NCI-H187 (cell line): ENCODE measurements at places on chromosomes 2 and 18.

DNA sequence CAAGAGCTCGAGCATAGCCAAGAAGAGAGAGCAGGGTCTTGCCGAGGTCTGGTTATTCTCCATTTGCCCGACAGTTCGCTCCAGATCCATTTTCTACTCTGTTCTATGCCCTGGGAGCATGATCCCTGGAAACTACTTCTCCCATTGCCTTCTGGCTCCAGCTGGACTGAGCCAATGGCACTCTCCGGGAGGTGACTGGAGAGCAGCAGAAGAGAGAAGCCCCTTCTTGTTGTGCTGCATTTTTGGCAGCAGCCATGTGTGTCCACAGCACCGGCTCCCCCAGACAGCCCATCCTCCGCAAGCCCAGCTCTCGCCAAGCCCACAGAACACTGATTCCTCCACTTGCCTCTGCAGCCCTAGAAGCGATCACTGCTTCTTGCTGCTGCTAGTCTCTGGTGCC lies 345.5 kb downstream of the TNS1 start:
- no peak for DNase-seq

DNA sequence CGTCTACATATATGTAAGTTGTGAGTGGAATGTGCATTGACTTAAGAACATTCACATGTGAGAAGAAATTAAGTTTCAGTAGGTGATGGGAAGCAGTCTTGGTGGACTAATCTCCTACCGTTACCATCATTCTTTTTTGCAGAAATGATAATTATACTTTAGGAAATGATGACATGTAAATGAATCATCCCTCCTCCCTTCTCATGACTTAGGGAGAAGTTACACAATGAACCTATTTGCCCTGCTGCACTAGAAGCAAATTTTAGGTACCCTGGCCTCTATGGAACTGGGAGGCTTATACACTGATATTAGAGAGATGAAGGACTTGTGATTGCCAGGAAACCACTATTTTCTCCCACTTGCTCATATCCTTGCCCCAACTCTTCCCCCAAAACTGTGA lies 214.2 kb downstream of the CALCRL start:
- no peak for DNase-seq

GRCh38 chr18:57975805-57976204 lies 68.2 kb upstream of the NEDD4L start:
- no peak for DNase-seq

- DNase-seq, result no peak
These were observed 2.9 kb downstream of the ANKMY1 start for GRCh38 chr2:240554767-240555493.

- no peak for DNase-seq
These were observed 275.1 kb upstream of the STON1 start for GRCh38 chr2:48254839-48255238.

GRCh38 chr2:197196541-197197180 lies 113.9 kb downstream of the ANKRD44 start:
- DNase-seq, result no peak

DNA sequence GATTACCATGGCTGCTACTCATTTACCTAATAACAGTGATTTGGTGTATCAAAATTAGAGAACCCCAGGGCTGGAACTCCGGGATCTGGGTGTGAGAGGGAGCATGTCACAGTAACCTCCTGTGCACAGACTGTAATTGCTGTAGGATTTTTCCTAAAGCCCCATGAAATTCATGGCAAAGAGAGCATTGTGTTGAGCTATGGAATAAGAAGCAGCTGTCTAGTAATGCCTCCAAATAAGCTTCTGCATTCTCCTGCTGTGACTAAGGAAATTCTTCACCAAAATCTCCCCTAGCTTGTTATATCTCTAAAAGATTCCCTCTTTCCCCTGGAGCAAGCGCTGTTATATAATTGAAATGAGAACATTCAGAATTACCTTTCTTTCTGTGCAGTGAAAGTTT lies 158.1 kb upstream of the SPATS2L start:
- no peak for DNase-seq

GRCh38 chr2:71492112-71492511 lies 38.8 kb downstream of the DYSF start:
- DNase-seq, result no peak

DNA sequence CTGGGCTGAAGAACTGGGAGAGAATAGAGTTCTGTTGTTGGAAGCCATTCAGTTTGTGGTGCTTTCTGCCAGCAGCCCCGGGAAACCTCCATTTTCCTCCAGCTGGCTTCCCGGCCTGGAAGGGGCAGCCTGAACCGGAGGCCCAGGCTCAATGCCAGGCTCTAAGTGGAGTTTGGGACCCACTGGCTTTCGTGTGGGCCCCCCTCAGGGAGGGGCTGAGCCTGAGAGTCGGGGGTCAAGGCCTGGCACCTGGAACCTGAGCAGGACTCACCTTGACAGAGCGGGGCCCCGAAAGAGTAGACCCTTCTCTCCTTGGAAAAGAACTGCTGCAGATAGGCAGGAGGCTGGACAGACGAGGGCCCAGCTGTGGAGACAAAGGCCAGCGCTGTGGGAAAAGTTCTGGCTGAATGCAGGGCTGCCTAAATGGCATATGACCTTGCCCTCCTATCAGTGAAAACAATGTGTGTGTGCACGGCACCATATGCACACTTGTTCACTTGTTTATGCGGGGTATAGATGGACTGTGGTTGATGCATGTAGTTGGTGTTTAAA lies 34.8 kb upstream of the ASB18 start:
- no peak for DNase-seq

DNA sequence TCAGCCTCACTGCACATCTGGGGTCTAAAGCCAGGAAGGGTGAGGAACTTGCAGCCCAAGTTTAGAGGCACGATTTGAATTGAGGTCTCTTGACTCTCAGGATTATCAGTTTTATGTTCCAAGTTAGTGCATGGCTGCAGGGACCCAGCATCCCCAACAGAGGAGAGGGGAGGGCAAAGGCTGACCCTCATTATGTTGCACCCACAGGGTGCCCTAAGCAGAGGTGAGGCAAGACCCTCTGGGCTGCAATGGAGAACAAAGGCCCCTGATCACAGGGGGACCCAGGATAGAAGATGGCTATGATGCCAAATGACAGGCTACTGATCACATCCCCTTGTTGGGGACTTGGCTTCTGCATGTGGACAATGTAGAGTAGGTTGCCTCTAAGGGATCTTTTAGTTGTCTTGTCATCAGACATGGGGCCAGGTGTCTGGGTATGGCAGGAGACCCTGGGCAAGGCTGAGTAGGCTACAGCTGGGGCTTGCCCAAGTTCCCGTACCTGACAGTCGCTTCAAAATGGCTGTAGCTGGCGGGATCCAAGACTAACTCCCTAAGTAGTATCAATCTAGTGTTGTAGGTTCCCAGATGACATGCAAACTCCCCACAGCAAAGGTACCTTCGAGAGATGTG lies 4.5 kb upstream of the GDF7 start:
- DNase-seq, result no peak

DNA sequence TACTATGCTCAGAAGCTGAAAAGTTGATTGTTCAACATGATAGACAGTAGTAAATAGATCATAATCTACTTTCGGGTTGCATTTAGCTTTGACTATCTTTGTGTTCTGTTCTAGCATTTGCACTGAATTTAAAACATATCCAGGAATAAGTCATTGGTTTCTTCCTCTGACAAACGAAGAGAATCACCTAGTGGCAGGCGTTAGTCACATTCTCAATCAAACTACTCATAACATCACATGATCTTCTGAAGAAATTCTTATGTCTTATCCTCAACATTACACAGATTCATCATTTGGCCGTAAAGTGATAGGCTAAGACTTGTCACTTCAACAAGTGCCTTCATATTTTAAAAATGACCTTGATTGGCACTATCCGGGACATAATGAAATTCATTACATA lies 63.6 kb upstream of the TTC21B start:
- no peak for DNase-seq

DNA sequence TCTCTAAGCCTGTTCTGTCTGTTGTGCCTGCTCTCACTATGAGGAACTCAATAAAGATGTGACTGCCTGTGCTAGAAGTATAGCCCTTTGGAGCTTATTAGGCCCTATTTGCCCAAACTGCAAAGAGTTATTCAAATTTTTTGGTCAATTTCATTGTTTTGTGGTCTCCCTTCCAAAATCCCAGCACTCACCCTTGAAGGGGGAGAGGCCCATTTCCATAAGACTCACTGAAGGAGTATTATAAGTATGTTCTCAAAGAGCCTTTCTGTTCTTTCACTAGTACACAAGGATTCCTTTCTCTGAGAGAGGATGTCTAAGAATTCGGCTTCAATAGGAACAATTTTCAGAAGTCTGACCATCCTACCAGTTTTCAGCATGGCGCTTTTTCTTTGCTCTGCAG lies 641.9 kb upstream of the REG3G start:
- DNase-seq, result no peak

DNA sequence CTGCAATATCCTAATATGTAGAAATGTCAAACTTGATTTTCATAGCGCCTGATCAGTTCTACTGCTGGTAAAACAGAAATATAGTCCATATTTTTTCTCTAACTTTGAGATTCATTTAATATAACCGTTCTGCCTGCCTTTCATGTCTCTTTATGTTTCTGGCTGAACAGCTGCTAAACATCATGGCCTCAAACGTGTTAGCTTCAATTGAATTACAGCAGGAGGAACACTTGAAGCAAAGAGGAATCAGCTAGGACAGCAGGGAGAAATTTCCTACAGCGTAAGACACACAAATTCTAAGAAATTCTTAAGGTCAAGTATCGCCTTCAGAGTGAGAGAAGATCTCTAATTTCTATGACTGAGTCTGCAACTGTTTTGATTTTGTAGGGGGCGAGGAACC lies 433.2 kb downstream of the FBXO15 start:
- DNase-seq, result no peak

DNA sequence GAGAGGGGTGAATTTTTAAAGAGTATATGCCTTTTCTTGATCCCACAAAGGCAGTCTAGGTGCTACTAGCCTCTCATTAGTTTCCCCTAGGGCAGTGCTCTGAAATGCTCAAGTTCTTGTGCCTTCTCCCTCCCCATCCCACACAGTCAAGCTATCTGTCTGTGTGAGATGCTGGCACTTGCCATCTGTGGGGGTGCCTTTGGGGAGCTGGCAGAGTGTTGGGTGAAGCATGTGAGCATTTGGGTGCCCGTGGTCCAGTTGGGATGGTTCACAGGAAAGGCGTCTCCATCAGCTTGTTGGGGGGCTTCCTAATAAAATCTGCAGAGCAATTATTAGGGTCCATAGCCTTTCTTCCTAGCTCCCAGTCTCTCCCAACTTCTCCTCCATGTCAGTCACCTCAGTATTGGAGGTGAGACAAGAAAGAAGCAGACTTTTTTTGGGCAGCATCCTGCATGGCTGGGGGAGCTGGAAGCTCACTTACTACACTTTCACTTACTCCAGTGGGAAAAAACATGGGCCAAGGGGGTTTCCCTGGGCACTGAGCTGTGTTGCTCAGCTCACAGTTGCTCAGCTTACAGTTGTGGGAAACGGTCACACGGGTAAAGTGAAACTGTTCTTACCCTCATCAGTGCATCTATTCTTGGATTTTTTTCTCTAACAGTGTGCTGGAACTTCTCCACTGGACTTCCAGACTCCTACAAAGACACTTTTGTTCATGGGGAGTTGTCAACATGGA lies 29.3 kb downstream of the COLEC11 start:
- DNase-seq, result no peak

GRCh38 chr2:98771721-98772524 lies 41.0 kb upstream of the MGAT4A start:
- no peak for DNase-seq

GRCh38 chr2:120369250-120369649 lies 23.3 kb downstream of the INHBB start:
- no peak for DNase-seq

GRCh38 chr2:9772999-9773902 lies 70.0 kb upstream of the TAF1B start:
- DNase-seq, result no peak

DNA sequence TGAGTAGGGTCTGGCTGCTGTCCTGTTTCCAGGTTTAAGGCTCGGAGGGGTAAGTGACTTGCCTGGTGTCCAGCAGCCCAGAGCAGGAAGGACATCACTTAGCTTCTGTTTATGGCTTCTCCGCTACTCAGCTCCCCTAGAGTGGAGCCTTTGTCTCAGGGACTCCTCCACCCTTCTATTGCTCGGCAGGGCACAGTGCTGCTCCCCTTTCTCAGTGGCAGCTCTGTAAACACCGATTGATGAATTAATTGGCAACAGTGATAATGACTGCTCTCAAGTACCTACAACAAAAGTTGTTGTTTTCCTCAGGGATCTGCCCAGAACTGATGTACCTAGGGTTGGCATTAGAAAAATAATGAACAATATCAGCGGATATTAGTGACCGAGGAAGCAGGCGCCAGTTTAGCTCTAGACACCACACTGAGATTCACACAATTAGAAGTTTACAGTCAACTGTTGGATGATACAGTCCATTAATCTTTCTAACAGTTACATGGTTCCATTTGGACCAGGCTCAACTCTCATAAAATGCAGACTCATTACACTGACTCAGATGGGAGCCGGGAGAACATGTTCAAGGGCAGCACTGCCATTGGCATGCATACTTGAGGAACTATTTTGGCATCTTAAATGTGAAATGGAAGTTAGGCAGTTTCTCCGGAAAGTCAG lies 265.7 kb downstream of the MTX2 start:
- no peak for DNase-seq

- DNase-seq, result no peak
These were observed 244.1 kb downstream of the NCKAP5 start for GRCh38 chr2:133324150-133324561.

GRCh38 chr2:51657849-51658248 lies 625.9 kb upstream of the NRXN1 start:
- DNase-seq, result no peak

DNA sequence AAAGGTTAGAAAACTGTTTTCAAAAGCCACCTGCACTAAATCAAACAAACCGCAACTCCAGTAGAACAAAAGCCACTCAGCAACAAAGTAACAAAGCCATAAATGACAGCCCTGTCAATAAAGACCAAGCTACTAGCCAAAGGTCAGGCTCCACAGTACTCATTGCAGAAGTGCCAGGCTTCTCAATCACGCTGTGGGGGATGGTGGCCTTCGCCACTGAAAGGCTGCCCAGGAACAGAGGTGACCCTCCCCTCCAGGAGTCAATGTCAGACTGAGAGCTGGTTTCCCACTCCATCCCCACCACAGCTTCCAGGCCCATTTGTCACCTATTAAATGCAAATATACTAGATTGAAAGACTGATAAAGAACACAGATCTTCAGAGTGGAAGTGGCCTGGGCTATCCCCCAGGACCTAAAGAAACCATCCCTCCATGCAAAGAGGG lies 5.9 kb downstream of the ATP8B1 start:
- DNase-seq, result peak; percentile 46

- DNase-seq, result no peak
These were observed 180.2 kb upstream of the DOK6 start for GRCh38 chr18:69220529-69220928.

GRCh38 chr2:173323371-173323770 lies 31.3 kb upstream of the CDCA7 start:
- no peak for DNase-seq

GRCh38 chr18:55115606-55116005 lies 156.3 kb upstream of the CCDC68 start:
- no peak for DNase-seq

- no peak for DNase-seq
These were observed 140.7 kb upstream of the THUMPD2 start for GRCh38 chr2:39919511-39920306.
